ENCODE measurements at places on chromosomes 2 and 18. TPM values are rescaled to one million over a fixed set of nuclear protein-coding genes. Genes with fewer than 3 reads are reported as not detected.

- H3K4me3 ChIP-seq = no peak overlapping the region
- no peaks in the 10 kb centered on the region for H3K36me3 ChIP-seq
- no peaks in the 10 kb centered on the region for H3K4me1 ChIP-seq
- no peaks in the 10 kb centered on the region for H3K27me3 ChIP-seq
These were observed 33.6 kb downstream of the PTPRM start for GRCh38 chr18:7600528-7601245.

GRCh38 chr2:162086904-162087303 is 12.9 kb upstream of the DPP4 start:
- no peak overlapping the region for H3K27ac ChIP-seq
- no peak overlapping the region for H3K4me3 ChIP-seq
- peaks cover 8% of the 10 kb centered on the region for H3K4me1 ChIP-seq
- H3K27me3 ChIP-seq = peaks cover 2% of the 10 kb centered on the region
- H3K36me3 ChIP-seq = peaks cover 5% of the 10 kb centered on the region

DNA sequence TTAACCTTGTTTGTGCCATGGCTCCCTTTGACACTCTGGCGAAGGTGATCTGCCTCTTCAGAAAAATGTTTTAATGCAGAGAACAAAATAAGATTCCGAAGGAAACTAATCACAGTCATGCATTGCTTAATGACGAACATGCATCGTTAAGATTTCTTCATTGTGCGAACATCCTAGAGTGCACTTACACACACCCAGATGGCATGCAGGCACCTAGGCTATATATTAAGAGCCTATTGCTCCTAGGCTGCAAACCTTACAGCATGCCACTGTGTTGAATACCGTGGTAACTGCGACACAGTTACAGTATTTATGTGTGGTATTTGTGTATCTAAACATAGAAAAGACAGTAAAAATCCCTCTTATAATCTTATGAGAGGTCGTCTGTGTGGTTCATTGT is 8.3 kb downstream of the ASAP2 start:
- no peak for DNase-seq
- H3K4me1 ChIP-seq = no peaks in the 10 kb centered on the region
- no peak overlapping the region for H3K27ac ChIP-seq
- no peaks in the 10 kb centered on the region for H3K36me3 ChIP-seq
- peaks cover 30% of the 10 kb centered on the region for H3K27me3 ChIP-seq
- no peak overlapping the region for H3K4me3 ChIP-seq

DNA sequence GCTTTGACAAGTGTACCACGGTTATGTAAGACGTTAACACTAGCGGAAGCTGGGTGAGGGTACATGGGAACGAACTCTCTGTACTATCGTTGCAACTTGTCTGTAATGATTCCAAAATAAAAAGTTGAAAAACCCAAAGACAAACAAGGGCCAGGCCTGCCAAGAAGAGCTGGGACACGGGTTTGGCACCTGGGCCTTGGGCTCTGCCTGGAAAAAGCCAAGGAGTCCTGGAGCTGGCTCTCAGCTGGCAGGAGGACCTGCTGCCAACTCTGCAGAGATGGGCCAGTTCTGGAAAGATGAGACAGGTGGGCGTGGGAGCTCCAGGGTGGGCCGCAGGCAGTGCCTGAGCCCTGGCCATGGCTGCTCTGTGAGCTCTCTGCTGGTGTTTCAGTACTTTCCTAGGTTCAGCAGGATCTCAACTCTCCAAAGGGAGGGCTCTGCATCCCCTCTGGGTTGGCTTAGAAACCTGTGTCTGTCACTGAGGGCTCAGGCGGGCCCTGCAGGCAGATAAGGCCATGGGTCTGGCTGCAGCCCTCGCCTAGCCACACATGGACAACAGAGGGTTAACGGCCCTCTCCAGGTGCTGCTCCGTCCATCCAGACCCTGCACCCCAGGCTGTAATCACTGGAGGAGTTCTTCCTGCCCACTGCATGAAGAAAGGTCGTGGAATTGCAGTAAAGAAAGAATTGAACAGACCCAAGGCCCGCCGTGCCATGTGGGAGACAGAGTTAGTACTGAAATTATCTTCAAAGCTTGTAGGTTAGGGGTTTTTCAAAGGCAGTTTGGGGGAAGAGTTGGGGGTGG is 89.9 kb downstream of the RHOB start:
- H3K27me3 ChIP-seq = no peaks in the 10 kb centered on the region
- H3K27ac ChIP-seq = no peak overlapping the region
- no peaks in the 10 kb centered on the region for H3K36me3 ChIP-seq
- H3K4me1 ChIP-seq = no peaks in the 10 kb centered on the region
- DNase-seq = no peak

DNA sequence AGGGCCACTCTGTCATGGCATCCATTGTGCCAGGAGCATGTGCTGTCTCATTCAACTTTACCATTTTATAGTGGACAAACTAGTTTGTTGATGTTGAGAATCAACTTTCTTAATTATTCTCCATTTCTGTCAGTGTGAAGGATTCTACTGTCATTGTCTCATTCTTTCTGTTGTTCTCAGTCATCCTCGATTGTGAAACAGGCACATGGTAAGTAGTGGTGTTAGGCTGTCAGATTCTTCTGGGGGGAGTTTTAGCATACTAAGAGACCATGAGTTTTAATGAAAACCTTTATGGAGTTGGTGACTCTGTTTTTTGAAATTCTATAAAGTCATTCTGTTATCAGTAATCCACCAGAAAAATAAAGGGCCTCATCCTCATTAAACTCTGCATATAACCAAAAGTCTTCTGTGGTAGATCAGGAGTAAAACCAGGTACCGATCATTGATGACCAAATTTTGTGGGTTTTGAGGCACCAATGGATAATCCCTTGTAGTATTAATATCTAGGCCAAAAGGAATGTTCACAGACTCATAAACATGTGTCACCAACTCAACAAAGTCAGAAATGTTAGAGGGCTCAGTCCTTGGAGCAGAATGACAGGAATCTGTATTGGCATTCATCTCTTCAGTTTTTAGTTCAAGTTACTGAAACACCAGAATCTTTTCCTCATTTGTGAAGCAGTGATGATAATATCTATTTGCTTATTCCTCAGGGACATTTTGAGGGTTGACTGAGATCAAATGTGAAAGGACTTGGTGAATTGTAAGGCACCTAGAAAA is 73.2 kb downstream of the CERS6 start:
- DNase-seq = no peak
- peaks cover 16% of the 10 kb centered on the region for H3K4me1 ChIP-seq
- H3K36me3 ChIP-seq = peaks cover 16% of the 10 kb centered on the region
- H3K4me3 ChIP-seq = no peak overlapping the region
- no peaks in the 10 kb centered on the region for H3K27me3 ChIP-seq

GRCh38 chr2:153819501-153819900 is 52.2 kb upstream of the GALNT13 start:
- no peaks in the 10 kb centered on the region for H3K27me3 ChIP-seq
- H3K27ac ChIP-seq = no peak overlapping the region
- H3K36me3 ChIP-seq = no peaks in the 10 kb centered on the region
- no peaks in the 10 kb centered on the region for H3K4me1 ChIP-seq
- H3K4me3 ChIP-seq = no peak overlapping the region
- DNase-seq = no peak

GRCh38 chr2:195961873-195962272 is 106.8 kb downstream of the DNAH7 start:
- H3K4me1 ChIP-seq = no peaks in the 10 kb centered on the region
- no peak overlapping the region for H3K4me3 ChIP-seq
- DNase-seq = no peak
- no peaks in the 10 kb centered on the region for H3K36me3 ChIP-seq

GRCh38 chr2:120499784-120500495 is 154.0 kb downstream of the INHBB start:
- no peak for DNase-seq
- H3K4me1 ChIP-seq = no peaks in the 10 kb centered on the region
- H3K27me3 ChIP-seq = peaks cover 2% of the 10 kb centered on the region
- no peak overlapping the region for H3K27ac ChIP-seq

- no peaks in the 10 kb centered on the region for H3K27me3 ChIP-seq
- H3K4me1 ChIP-seq = no peaks in the 10 kb centered on the region
- no peak overlapping the region for H3K4me3 ChIP-seq
- H3K36me3 ChIP-seq = no peaks in the 10 kb centered on the region
These were observed 99.9 kb downstream of the PARD3B start for GRCh38 chr2:204645018-204645773.

DNA sequence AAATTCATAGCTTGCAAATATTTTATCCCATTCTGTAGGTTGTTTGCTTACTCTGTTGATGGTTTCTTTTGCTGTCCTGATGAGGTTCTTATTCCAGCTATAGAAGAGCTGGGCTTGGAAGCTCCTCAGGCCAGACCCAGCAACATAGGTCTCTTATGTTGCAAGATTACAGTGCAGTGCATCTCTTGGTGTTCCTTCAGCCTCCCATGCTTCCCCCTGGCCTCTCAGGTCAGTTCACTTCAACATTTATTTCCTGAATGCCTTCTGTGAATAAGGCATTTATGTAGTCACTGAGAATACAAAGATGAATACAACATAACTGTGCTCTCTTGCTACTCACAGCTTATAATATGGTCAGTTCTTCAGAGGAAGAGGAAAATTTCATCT is 179.0 kb upstream of the SLC39A10 start:
- H3K4me3 ChIP-seq = no peak overlapping the region
- H3K36me3 ChIP-seq = peaks cover 22% of the 10 kb centered on the region

GRCh38 chr2:147630585-147630984 is 214.2 kb upstream of the ACVR2A start:
- no peaks in the 10 kb centered on the region for H3K36me3 ChIP-seq
- H3K4me3 ChIP-seq = no peak overlapping the region
- H3K27ac ChIP-seq = peak overlapping the region; percentile 10
- no peak for DNase-seq
- H3K4me1 ChIP-seq = peaks cover 23% of the 10 kb centered on the region
- no peaks in the 10 kb centered on the region for H3K27me3 ChIP-seq

DNA sequence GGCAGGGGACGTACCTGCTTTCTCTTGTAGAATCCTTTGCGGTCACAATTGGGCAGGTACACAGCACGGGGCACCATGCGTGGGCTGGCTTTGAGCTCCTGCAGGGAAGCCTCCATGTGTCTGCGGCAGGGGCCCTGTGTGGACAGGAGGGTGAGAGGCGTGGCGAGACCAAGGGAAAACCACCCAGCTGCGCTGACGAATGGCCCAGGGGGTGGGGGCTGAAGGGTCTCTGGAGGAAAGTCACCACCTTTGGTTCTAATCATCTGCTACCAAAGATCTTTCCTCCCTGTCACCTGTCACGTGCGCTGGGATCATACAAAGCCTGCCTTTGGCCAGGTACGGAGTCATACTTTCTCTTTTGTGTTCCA is 17.3 kb downstream of the IGFBP5 start:
- peaks cover 3% of the 10 kb centered on the region for H3K27me3 ChIP-seq
- no peak for DNase-seq
- H3K36me3 ChIP-seq = no peaks in the 10 kb centered on the region
- peaks cover 10% of the 10 kb centered on the region for H3K4me1 ChIP-seq
- no peak overlapping the region for H3K27ac ChIP-seq
- no peak overlapping the region for H3K4me3 ChIP-seq

- H3K27me3 ChIP-seq = no peaks in the 10 kb centered on the region
- H3K36me3 ChIP-seq = peaks cover 12% of the 10 kb centered on the region
- H3K27ac ChIP-seq = no peak overlapping the region
- H3K4me3 ChIP-seq = no peak overlapping the region
These were observed 37.1 kb downstream of the BOK start for GRCh38 chr2:241595600-241596140.

DNA sequence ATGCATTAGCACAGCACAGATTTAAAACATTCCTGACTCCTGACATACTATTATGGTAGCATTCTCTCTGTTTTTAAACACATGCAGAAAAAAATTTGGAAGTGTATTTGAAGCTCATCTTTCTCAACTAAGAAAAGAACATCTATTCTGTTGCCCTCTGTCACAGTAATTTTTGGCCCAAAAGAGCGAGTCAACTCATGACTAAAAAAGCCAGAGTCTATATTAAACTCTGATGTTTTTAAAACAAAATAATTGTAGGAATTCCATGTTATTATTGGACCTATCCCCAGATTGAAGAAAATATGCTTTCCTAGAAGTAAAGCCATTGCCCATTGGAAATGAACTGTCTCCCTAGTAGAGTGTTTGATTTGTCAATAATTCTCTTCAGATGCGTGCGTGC is 96.7 kb downstream of the CRIM1 start:
- H3K27ac ChIP-seq = no peak overlapping the region
- H3K27me3 ChIP-seq = no peaks in the 10 kb centered on the region
- no peak for DNase-seq
- H3K36me3 ChIP-seq = no peaks in the 10 kb centered on the region
- H3K4me3 ChIP-seq = no peak overlapping the region
- H3K4me1 ChIP-seq = no peaks in the 10 kb centered on the region

DNA sequence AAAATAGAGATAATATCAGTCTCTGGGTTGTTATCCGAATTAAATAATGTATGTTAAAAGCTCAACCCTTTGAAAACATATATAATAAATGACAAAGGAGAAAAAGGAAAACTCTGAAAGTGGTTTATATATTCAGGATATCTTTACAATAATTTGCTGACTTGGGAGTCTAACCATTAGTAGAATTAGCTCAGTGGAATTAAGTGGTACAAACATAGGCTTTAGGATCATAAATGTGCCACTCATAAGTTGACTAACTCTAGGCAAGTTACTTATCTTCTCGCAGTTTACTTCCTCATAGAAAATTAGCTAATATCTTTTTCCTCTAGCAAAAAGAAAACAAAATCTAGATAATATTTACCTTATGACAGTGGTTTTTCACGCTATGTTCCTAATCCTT is 44.6 kb downstream of the HEATR5B start:
- DNase-seq = no peak
- H3K36me3 ChIP-seq = peaks cover 12% of the 10 kb centered on the region
- no peaks in the 10 kb centered on the region for H3K27me3 ChIP-seq
- H3K4me1 ChIP-seq = no peaks in the 10 kb centered on the region

DNA sequence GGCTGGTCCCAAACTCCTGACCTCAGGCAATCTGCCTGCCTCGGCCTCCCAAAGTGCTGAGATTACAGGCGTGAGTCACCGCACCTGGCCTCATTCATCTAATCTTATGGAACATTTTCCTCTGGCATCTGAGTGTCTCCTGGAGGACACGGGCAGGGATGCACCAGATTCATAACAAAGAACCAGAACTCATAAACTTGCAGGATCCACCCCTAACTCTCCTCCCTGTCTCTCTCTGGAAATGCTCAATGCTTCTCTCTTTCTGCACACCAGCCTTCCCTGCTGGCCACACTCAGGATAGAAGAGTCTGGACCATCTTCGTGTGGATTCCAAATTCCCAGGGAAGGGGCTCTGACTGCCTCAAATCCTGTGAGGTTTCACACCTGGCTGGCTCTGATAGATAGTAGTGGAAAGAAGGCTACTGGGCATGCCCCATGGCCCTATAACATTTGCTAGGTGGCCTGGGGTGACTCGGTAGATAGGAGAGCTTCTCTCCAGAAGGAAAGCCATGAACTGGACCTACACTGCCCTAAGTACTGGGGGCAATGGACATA is 483.2 kb upstream of the GYPC start:
- H3K4me1 ChIP-seq = no peaks in the 10 kb centered on the region
- H3K27ac ChIP-seq = no peak overlapping the region
- no peaks in the 10 kb centered on the region for H3K27me3 ChIP-seq
- no peaks in the 10 kb centered on the region for H3K36me3 ChIP-seq

- H3K27me3 ChIP-seq = no peaks in the 10 kb centered on the region
- H3K27ac ChIP-seq = peak overlapping the region; percentile 98
- peak overlapping the region; percentile 57 for H3K4me3 ChIP-seq
These were observed 48.2 kb downstream of the ARL4C start for GRCh38 chr2:234448506-234449184.

Gene PLB1
- 0.43 TPM for total RNA-seq

Gene TCF23
- not detected for total RNA-seq

Gene NRP2
- 3.3 TPM for total RNA-seq

Gene GEN1
- total RNA-seq = 30.6 TPM

Gene SERPINB4
- not detected for total RNA-seq

Gene LYPD6B
- not detected for total RNA-seq

Gene IL36B
- total RNA-seq = not detected

Gene FLACC1
- 2.9 TPM for total RNA-seq

Gene OR6B2
- total RNA-seq = not detected

All from activated naive CD8-positive, alpha-beta T cell treated with anti-CD3 and anti-CD28 coated beads, Interleukin-2, amount 10 ng/mL, durations not matched to agents 7 days and 5 days (primary cell).